Activated CD4-positive, alpha-beta T cell treated with anti-CD3 and anti-CD28 coated beads, Interleukin-2, amount 10 ng/mL, durations not matched to agents 7 days and 5 days (primary cell): ENCODE measurements at places on chromosomes 3 and 15.

- DNase-seq = no peak
Observed at GRCh38 chr3:99836681-99837080, 19.0 kb downstream of the CMSS1 start.

DNA sequence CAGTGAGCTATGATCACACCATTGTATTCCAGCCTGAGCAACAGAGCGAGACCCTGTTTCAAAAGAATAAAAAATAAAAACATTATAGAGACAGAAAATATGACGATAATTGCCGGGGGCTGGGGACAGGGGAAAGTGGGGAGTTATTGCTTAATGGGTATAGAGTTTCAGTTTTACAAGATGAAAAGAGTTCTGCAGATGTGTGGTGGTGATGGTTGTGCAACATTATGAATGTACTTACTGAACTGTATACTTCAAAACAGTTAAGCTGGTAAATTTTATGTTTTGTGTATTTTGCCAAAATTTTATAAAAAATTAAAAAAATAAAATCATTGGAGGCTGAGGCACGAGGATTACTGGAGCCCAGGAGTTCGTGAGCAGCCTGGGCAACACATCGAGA is 24.8 kb upstream of the ZNF774 start:
- no peak for DNase-seq

DNA sequence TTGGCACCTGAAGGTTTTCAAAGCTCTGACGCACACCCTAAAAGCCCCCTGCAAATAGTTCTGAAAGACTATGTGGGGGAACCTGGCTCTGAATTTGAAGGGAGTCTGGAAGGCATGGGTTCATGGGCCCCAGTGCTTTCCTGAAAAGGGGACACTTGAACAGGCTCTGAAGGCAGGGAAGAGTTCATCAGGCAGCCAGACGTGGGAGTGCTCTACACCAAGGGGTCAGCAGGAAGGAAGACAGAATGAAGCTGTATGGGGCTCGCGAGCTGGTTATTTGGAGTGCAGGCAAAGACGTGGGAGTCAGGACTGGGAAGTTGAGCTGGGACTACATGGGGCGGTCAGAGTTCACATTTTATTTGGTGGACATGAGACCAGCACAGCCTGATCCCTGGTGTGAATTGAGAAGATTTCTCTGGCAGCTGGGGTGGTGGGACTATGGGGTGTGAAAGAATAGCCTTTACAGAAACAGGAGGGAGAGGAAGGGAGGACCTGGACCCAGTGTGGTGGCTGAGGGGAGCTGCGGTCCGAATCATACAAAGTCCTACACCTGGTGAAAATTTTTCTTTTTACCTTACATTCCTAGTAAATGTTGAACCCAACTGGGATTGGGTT is 12.6 kb downstream of the ABHD6 start:
- no peak for DNase-seq

- DNase-seq = no peak
Observed at GRCh38 chr15:65370885-65371284, 6.9 kb downstream of the IGDCC3 start.

DNA sequence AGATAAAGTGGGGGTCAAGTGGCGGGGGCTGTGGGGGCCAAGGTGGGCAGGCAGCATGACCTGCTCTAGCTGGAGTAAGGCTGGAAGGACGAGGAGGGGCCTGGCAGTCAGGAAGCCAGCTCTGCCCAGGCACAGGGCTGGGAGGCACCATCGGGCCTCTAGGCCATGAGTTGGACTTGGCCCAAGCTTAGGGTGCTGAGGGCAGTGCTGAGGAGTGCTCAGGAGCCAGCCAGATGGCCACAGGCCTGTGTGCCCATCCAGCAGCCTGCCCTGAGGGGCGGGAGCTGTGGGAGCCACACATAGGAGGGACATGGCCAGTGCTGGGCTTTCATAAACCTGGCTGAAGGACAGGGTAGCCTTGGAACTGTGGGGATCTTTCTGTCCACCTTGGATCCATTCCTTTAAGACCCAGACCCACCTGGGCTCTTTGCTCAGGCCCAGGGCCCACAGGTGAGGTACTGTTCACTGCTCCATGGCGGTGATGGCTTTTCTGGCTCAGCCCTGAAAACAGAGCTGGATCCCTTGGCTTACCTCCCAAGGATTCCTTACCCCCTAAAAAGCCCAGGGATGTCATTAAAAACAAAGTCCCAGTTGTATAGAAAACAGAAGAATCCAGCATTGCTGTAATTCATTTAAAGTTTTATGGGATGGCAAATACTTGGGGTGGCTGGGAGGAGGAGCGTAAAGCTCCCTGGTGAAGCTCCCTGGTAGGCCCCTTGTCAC is 137.0 kb downstream of the DNAJB8 start:
- no peak for DNase-seq

DNA sequence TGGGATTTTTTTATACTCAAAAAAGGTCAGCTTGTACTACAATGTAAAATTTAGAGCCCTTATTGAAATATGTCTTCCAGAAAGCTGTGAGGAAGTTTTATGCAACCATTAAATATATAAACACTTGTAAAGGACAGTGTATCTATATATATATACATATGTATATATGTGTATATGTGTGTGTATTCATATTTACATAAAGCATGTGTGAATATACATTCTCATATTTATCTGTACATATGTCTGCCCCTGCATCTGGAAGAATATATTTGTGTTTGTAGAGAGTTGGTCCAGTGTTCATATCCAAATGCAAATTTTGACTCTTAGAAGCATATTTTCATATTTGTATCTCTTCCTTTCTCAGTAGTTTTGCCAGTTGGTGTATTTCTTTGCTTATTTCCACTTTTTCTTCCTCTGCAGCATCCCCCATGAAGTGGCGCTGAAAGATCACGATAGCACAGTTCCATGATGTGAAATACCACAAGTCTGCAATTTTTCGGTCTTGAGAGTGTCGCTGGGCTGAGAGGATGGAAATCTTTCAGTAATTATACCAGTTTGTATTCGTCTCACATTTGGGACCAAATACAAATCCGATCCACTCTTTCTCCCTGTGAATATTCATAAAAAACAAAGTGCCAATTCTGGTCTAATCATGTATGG is 311.7 kb upstream of the DPH6 start:
- DNase-seq = no peak

DNA sequence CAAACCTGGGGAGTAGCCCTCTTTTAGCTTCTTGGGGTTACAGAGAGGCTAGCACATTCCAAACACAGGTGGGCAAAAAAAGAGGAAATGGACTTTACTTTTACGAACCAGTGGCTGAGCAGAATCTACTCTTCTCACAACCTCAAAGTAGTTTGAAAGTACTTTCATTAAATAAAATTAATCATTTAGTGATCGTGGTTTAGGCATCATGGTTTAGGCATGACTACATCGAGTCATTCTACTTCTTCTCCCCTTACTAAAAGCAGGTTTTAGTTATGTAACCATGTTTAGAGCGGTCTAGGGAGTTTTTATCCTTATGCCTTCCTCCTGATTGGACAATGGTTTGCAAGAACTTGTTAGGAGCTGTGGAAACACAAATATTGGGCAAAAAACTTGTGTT is 2.5 kb upstream of the GREM1 start:
- no peak for DNase-seq

DNA sequence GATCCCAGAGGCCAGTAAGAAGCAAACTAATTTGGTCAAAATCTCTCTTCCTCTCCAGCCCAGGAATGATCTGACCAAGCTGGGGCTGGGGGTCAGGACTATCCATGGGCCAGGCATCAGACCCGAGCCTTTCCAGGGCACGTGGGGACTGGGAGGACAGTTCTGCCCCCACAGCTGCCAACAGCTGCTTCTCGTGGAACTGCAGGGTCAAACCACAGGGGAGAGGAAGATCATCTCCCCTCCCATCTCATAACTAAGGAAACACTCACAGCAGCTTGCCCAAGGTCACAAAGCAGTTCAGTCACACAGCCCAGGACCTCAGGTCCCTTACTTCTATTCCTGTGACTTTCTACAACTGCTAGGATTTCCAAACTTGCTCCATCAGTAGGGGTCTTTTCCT is 47.1 kb downstream of the DAPK2 start:
- no peak for DNase-seq

DNA sequence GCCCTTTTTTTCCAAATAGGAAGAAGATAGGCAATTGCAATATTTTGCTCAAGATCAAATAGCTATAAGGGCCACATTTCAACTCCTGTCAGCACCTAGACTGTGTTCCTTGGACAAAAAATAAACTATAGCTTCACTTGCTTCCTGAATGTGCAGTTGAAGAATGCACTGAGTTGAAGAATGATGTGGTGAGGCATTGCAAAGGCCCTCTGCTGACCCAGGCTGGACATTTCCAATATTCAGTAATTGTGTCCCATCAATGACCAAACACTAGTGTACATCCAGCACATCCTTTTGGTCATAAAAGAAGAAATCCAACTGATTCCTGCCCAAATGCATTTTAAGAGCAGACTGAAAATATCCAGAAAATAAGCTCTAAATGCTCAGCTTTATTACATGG is 424.8 kb upstream of the TGFBR2 start:
- no peak for DNase-seq

GRCh38 chr15:63895194-63895593 is 61.4 kb upstream of the HERC1 start:
- no peak for DNase-seq

DNA sequence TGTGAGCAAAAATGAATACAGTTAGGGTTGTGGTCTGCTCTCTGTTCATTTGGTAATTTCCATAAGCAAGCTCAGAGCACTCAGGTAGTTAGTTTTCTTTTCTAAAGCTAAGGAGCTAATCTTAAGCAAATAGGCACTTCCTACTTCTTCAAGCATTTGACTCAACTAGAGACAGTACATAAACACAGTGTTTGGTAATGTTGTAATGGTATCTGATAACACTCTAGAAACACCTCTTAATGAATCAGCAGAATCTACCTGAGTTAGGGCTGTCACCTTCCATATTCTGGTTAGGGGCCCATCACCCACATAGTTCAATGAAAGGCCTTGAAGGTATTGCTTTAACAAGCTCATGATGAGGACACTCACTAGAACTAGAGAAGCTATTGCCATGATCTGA is 83.1 kb downstream of the PLCH1 start:
- DNase-seq = no peak

DNA sequence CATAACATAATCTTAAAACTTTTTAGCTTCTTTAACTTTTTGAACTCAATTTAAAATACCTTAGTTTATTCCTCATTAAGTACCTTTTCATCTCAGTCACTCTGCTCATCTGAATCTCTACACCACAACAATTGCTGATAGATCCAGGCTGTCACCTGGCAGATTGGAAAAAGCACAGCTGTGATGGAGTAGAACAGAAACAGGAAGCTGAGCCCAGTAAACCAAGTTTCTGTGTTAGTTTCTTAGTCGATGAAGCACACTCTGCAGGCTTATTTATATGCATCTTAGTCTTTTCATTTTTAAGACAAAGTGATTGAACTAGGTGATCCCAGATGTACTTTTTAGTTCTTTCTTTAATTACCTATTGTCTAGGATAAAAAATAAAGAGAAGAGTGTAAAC is 1398.0 kb upstream of the ALCAM start:
- no peak for DNase-seq

GRCh38 chr3:57221883-57222282 is 5.6 kb upstream of the APPL1 start:
- DNase-seq = no peak

DNA sequence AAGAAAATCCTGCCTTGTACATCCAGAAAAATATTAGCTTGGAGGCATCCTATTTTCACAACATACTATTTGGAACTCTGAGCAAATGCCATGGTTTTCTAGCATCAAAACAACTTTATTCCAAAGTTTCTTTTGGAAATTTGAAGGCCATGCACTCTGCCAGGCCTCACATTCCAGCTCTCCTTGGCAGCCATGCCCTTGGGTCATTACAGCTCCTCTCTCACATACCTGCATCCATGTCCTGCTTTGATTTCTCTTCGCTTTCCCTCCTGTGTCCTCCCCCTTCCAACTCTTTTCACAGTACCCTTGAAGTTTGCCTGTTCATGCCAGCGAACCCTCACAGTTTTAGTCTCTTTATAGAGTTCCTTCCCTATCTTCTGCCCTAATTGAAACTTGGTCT is 70.9 kb upstream of the TPRG1 start:
- DNase-seq = no peak

DNA sequence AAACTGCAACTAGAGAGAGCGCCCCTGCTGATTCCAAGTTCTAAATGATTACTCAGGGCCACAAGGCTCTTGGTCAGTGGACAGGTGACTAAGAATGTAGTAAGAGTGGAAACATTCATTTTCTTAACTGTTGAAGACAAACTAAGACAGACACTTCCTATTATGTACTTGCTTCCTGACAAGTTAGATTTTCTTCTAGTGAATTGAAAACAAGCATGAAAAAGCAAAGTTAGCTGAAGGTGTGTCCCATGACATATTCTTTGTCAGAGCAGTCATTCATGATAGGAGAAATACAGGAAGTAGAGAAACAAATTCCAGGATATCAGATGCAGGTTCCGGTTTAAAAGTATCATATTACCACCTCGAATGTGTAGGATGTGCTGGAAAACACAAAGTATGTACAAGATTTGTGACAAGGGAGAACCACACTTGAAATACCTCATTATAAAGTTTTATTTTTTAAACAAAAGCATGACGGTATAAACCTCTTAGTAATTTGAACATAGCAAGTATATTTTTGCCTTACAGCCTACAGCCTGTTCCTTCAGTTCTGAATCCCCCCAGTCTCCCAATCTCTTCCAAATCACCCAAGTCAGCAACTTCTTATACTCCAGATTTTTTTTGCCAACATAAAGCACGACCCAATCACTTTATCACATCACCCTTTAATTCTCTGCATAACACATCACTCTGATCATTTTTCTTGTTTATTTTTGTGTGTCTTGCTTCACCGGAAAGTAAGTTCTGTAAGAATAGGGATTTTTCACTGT is 6.2 kb downstream of the TSPAN3 start:
- DNase-seq = no peak

- DNase-seq = no peak
Observed at GRCh38 chr15:51121118-51121517, 26.4 kb upstream of the TNFAIP8L3 start.

- no peak for DNase-seq
Observed at GRCh38 chr15:74417225-74417624, 16.5 kb downstream of the SEMA7A start.

DNA sequence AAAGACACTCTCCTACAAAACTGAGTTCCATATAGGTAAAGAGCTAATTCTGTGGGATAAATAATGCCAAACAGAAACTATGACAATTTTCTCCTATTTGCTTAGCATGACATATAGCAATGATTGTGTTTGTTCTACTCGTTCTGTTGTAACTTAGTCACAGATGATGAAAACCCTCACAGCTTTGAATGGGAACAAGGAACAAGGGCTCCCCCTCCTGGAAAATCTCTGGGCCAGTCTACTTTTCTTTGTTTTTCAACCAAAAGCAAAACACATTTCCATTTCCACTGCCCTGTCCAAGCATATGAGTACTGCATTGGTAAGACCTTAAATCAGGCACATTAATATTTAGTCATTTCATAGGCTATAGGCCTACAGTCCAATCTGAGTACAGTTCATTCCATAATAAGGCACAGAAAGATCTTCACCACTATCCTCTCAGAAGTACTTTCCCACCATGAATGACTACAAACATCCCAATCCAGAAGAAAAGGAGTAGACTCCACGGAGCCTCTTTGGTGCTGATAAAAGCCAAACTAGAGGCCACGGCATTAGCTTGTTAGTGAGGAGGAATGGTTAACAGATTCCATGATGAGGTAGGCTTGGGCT is 67.1 kb downstream of the ATP8B4 start:
- peak; percentile 24 for DNase-seq

- DNase-seq = no peak
Observed at GRCh38 chr3:120473896-120474675, 23.3 kb upstream of the FSTL1 start.
